ENCODE measurements at places on chromosomes 12 and 14. TPM values are rescaled to one million over a fixed set of nuclear protein-coding genes. Genes with fewer than 3 reads are reported as not detected.

Gene BEGAIN
- not detected for total RNA-seq

Gene GOLGA5
- total RNA-seq, result 30.9 TPM

Gene KLRG1
- 8.9 TPM for total RNA-seq

Gene RND1
- 1.5 TPM for total RNA-seq

Gene TMPO
- total RNA-seq, result 68.9 TPM

Gene TMCC3
- 30.9 TPM for total RNA-seq

Gene TMEM132C
- not detected for total RNA-seq

Gene SAMD15
- total RNA-seq, result 0.94 TPM

Gene TCTN2
- total RNA-seq, result 8.5 TPM

Gene PLCZ1
- total RNA-seq, result not detected

Gene SALL2
- 0.45 TPM for total RNA-seq

Gene KRT2
- total RNA-seq, result not detected

Gene AQP2
- not detected for total RNA-seq

Gene SCNN1A
- 0.09 TPM for total RNA-seq

Gene TAS2R31
- 5.1 TPM for total RNA-seq

Gene RDH5
- total RNA-seq, result 2.8 TPM

Gene SYCP3
- total RNA-seq, result 0.09 TPM

Gene ACOT6
- total RNA-seq, result not detected

Gene GPX2
- 0.09 TPM for total RNA-seq

Gene PMEL
- 0.19 TPM for total RNA-seq

Gene KIF26A
- total RNA-seq, result 15.2 TPM

Gene KRT82
- not detected for total RNA-seq

Gene KRT3
- not detected for total RNA-seq

Gene PPHLN1
- 76.5 TPM for total RNA-seq

Gene AQP6
- total RNA-seq, result not detected

Gene RNASE1
- 82.6 TPM for total RNA-seq

Gene IAPP
- not detected for total RNA-seq

Gene DNAJC22
- 2.0 TPM for total RNA-seq

Gene GPR68
- 1.3 TPM for total RNA-seq

Gene HELB
- total RNA-seq, result 1.3 TPM

Gene RECQL
- 86.5 TPM for total RNA-seq

Gene CD63
- 1,643 TPM for total RNA-seq

Gene NRIP2
- total RNA-seq, result not detected

Gene DCD
- not detected for total RNA-seq

Gene NTN4
- total RNA-seq, result 92.9 TPM

Gene OTX2
- total RNA-seq, result not detected

Gene RAD51AP1
- total RNA-seq, result 11.6 TPM

Gene TMEM52B
- not detected for total RNA-seq

Gene TRAF3
- 32.6 TPM for total RNA-seq

Gene ISM2
- under 0.01 TPM for total RNA-seq

Gene RILPL1
- 9.7 TPM for total RNA-seq

Gene DBX2
- total RNA-seq, result not detected

Gene KDM2B
- total RNA-seq, result 19.4 TPM

Gene GLS2
- total RNA-seq, result under 0.01 TPM

Gene DAO
- not detected for total RNA-seq

Gene PRB2
- not detected for total RNA-seq

Measured in endothelial cell of coronary artery (primary cell).